ENCODE measurements at places on chromosomes 6 and 20.

GRCh38 chr6:90005048-90005827 lies 111.0 kb downstream of the GJA10 start:
- no peak for DNase-seq

DNA sequence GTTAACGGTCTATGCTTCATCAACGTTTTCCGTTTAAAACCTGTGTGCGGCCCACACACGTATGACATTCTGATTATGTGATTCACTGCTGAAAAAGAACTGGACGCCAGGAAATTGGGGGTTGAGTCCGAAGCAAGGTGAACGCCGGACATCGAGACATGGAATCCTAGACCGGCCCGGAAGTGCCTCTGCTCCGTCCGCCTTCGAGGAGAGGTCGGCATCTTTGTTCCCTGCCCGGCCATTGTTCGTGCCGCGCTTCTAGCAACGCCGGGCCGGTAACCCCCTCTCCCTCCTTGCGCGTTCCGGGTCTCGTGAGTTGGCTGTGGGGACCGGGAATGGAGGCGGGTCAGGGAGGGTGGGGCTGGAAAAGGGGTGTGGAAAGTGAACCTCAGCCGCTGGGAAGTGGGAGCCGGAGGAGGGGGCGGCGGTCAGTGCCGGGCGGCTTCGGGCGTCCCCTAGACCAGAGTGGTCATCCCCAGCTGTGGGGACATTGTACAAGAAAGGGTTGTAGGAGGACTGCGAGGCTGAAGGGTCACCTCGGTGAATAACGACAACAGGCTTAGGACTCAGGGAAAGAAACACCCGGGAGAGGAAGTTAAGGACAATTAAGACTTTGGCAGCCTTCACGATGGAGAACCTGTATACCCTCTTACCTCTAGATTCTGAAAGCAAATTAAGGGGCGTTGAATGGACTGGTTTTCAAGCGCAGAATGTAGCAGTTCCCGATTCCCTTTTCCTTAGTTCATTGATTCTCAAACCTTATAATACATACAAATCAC lies at the start of gene ZSCAN9:
TSS of gene ZSCAN9 (plus strand) at position 220 of the 779 bp plus-strand sequence. CDS start 1,810 bp downstream, outside the sequence.
- no peak for DNase-seq

DNA sequence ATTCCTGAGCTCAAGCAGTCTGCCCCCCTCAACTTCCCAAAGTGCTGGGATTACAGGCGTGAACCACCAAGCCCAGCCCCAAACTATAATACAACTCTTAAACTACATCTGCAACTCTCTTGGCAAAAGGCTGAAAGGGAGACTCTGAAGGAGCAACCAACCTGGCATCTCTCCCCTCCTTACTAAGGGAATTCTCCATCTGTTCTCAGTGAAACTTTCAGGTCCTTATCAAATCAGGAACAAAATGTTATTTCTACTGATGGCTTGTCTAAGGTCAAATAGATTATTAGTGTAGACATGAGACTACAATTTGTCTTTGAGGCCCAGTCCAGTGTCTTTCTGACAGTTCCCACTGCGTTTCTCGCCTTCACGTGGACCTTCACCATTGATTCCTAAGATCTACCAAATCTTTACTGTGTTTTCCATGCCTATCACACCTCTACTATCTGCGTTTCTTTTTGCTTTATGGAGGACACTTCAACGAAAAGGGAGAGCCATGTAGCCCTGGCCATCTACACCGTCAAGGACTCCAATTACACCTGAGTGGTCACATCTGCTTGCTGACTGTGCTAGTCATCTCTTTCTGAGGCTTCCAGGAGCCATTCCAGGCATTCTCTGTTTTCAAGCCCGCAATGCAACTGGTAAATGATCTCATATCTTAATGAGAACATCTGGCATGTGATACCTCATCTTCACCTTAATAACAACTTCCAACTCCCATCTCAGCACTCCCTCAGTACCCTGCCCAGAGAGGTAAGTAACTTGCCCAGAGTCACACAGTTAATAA lies 405.7 kb upstream of the CITED2 start:
- DNase-seq, result no peak

DNA sequence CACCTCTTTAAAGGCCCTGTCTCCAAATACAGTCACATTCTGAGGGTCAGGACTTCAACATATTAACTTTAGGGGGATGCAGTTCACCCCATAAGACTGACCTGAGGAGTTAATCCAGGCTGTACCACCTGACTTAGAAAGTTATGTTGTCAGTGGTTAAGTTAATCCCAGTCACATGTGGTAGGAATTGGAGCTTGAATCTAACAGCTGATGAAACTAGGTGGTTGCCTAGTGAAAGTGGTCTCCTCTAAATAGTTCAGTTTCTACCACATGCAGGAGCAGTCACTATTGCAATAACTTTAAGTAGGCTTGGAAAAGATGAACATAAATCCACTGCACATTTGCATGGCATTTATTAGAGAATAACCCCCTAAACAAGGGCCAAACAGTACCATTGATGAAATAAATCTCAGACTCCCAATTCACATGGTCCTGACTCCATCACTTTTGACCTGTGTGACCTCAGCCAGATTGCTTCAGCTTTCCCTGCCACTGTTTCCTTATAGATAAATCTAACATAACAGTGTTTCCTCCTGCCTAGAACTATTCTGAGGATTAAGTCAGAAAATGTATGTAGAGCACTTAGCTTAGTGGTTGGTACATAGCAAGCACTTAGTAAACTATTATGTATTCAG lies 20.1 kb downstream of the SAMD5 start:
- no peak for DNase-seq

GRCh38 chr6:83707829-83708545 lies 914 bp downstream of the SNAP91 start:
- no peak for DNase-seq

DNA sequence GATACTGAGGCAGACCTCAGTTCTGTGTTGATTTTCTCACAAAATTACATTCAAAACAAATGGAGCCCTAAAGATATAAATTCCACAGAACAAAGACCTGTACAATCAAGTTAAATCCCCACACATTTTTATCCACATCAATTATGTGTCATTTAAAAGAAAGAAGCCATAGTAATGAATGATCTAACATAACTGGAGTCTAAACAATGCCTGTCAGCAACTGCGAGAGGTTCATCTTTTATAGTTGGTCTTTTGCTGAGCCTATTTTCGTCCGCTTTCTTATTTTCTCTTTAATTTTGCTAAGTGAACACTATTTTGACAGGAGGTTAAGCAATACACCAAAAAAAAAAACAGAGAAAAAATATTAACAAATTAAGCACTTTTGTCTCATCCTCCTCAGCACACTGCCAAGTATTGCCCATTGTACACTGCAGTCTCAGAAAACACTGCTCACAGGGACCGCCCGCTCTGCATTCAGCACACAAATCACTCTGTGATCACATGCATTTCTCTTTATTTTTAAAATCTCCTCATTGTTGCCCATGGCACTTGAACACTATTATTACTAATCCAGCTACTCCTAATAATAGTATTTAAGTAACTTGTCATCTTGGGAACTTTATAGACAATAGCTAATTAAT lies 140.8 kb downstream of the BTBD9 start:
- no peak for DNase-seq

GRCh38 chr6:21005816-21006570 lies 471.7 kb downstream of the CDKAL1 start:
- DNase-seq, result no peak

DNA sequence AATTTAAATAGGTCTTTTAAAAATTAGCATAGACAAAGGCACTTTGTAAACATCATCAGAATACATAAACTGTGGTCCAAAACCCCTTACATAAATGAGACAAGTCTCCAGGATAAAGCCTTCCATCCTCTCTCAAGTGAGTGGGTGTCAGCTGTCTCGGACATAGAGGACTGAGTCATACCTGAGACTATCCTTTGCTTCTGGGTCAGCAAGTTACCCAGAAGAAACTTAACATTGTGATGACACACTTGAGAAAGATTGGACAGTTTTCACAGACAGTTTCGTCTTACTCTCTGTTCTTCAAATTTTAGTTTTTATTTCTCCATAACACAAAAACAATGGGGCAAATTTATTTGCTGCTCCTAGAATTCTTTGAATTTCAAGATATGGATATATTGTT lies 838.0 kb downstream of the DHX35 start:
- DNase-seq, result no peak

DNA sequence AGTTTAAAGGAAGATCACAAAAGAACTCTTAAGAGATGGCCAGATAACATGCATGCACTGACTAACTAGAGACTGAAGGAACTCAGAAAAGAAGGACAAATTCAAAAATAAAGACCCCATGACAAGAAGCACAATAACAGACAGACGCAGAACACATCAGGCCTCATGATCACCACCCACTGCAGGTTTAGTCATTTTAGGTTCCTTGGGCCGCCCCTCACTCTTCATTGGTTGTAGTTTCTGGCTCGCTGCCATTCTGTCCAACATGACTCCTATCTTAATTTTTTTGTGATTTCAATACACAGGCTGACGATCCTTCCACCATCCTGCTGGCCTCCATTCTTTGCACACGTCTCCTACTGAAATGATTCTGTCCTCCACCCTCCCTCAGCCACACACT lies 21.6 kb downstream of the STX7 start:
- DNase-seq, result no peak

GRCh38 chr20:31560094-31560745 lies 44.9 kb upstream of the ID1 start:
- peak; percentile 37 for DNase-seq

- no peak for DNase-seq
These were observed 4.3 kb upstream of the KIF25 start for GRCh38 chr6:167993169-167993568.

DNA sequence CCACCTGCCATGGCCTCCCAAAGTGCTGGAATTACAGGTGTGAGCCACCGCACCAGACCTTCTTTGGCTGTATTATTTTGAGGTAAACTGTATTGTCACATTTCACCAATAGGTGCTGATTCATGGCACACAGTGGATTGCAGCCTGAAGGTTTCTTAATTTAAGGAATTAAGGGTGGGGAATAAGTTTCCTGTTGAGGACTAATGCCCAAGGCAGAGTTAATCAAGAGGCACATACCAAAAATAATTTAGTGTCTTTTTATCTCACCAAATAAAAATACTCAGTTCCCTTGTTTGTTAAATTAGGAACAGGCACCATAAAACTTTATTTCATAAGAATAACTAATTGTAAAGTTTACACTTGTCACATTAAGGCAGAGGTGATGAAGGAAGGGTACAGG lies 103.7 kb downstream of the SLX4IP start:
- DNase-seq, result no peak

- DNase-seq, result no peak
These were observed 154.3 kb upstream of the SNX9 start for GRCh38 chr6:157668713-157669112.

GRCh38 chr6:11198663-11199603 lies 33.5 kb downstream of the NEDD9 start:
- no peak for DNase-seq

DNA sequence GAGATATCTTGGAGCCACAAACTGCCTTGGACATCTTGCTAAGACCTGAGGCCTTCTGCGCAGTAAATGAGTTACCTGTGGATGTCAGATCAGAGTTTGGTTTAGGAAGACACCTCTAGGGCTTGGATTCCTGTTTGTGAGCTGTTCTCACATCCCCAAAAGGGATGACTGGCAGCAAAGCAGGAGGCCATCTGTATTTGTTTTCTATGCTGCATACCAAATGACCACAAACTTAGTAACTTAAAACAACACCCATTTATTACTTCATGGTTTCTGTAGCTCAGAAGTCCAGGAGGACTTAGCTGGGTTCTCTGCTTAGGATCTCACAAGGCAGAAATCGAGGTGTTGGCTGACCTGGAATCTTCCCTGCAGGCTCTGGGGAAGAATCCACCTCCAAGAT lies 116.7 kb downstream of the UNC5CL start:
- no peak for DNase-seq

GRCh38 chr20:46709459-46710152 lies at the start of gene SLC2A10:
SLC2A10 (plus strand) TSS chr20:46709649; CDS start chr20:46709737, 88 bp downstream.
- no peak for DNase-seq

DNA sequence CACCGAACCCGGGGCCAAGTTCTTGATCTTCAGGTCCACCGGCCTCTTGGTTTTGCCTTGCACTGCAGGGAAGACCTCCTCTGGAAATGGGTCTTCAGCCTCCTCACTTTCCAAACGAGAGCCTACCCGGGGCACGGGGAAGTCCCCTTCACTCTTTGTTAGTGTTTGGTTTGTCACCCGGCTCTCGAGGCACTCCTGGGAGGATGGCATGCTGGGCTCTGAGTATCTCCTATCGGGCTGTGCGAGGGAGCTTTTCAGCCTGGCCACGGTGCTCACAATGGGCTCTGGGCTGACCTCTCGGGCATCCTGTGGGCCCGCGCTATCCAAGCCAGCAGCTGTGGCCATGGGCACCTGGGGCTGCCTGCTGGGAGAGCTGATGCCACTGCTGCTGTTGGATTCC lies 8.1 kb downstream of the TAGAP start:
- DNase-seq, result no peak

DNA sequence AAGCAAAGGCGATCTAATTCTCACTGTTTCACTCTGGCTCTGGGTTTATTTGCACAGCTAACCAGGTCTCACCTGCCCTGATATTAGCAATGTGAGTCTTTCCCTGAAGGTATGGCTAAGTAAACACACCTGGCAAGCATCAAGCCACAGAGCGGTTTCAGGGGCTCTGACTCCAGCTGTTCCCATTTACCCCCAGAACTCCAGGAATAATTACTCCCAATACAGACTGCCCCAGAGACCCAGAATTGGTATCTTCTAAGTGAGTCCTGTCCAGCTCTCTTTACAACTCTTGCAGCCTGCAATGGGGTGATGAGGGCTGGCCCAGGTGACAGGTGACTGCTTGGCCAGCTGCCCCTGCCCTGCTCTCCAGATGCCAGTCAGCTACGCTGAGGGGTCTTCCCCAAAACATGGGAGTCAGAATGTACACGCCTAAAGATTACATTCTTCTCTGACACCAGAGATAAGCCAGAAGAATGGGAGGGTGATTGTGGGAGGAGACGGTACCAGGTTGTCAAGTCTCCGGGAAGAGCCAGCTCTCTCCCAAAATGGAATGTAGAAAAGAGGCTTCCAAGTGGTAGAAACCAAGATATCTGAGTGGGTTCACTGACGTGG lies 4.9 kb upstream of the LRRN4 start:
- DNase-seq, result no peak

GRCh38 chr6:47438481-47439347 lies 38.9 kb upstream of the CD2AP start:
- DNase-seq, result no peak

DNA sequence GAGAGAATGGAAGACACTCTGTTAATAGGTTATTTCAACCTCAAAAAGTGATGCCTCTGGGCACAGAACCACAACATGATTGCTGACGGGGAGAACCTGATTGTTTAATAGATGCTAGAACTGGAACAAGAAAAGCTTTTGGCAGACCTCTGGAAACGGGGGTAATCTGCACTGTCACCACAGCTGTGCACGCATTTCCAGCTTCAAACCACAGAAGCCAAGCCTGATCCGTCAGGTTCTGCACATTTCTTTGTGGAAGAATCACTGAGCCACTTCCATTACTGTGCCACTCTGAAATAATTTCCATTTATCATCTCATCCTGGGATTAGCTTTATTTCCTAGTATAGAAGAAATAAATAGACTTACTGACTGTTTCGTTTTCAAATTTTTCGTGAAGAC lies 309.3 kb downstream of the FARS2 start:
- no peak for DNase-seq
